ENCODE measurements at places on chromosomes 4 and X.

DNA sequence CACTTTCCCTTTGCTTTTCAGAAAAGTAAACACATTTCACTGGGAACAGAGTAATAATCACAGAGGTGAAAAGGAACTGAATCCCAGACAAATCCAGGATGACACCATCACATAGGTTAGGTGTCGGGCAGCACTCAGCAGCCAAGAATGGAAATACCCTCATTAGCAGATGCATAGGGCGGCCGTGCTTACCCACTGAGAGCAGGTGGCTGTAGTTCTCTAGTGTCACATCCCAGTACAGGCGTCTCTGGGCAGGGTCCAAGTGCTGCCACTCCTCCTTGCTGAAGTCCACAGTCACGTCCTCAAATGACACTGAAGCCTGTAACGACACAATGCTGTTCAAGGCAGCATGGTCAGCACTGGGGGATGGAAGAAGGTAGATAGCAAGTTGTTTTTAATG lies 26.9 kb downstream of the ZNF41 start:
- no peak for DNase-seq

DNA sequence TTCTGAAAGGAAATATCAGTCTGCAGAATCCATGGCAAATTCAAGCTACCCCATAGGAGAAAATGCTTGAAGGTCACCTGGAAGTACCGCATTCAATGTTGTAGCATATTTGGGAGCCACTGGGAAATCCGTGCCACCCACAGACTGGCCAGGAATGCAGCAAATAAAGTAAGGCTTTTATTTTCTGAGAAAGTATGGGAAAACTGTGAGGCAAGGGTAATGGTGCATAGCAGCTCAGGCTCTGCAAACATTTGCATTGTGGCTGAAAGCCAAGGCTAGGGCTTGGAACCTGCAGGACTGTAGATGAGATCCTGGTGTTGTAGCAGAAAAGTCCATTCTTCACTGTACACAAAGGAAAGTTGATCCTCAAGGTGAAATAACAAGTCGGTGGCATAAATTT lies 450.9 kb upstream of the NR3C2 start:
- DNase-seq: no peak

DNA sequence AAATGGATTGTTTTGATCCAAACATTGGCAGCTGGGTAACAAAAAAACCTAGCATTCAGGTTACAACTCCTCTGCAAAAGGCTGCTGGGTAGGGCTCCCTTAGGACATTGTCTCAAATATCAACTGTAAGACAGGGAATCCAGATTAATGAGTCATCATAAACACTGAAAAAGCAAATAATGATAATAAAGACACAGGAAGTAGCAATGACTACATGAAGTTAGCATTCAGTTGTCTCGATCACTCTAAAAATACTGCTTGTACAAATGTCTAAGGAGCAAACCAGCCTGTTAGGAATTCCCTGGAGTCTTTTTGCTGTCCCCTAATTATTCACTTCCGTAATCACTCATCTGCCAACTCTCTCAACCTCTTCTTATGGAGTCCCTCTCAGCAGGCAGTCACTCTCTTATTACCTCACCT lies 259.2 kb downstream of the GPC3 start:
- no peak for DNase-seq

DNA sequence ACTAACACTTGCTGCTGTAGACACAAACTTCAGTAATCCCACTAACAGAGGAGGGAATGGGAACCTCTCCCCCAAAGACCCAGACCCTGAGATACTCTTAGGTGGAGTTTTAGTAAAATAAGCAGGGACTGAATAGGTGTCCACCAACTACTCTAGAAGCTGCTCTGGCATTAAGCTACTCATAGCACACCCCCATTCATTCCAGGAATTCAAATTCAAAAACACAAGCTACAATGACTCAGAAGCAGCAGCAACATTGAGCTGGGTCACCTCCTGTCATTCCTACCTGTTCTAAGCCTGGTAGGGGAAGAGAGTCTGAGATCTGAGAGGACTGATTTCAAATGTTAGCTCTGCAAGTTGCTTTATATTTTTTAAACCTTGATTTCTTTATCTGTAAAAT lies 135.4 kb upstream of the FRMPD4 start:
- DNase-seq: no peak

DNA sequence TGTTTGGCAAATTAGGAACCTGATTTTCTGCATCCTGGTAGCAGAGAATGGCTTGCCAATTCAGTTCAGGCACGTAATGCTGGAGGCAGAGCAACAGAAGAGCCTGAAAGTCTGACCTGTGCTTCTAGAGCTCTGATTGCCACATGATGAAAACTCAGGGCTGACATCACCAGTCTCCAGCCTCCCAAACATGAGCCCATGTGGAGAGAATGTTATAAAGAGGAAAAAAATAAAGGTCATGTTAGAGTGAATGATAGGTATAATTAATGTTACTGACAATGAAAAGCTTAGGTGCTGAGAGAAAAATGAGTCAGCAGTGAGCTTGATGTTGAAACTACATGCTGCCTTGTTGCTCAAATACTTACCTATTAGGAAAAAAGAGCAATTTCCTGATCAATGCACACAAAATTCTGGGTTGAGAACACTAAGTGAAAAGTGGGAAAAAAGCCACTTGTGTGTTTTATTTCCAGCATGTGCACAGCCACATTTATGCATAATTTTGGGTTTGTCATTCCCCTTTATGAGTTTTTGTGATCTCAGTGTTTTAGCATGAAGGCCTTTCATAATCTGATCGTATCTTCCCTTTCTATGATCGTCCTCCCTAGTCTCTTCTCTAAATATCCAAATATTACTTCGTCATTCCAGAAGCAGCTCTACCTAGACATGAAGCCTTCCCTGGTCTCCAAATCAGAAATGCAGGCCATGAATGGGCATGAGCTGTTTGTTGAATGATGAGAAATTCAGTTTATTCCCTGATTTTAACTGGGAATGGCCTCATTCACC lies 113.3 kb upstream of the CPEB2 start:
- DNase-seq: no peak

- DNase-seq: no peak
Observed at GRCh38 chr4:169128902-169129301, 118.8 kb upstream of the CBR4 start.

- DNase-seq: no peak
Observed at GRCh38 chrX:12700745-12701144, 90.5 kb upstream of the PRPS2 start.

- DNase-seq: no peak
Observed at GRCh38 chrX:314049-314448, 4.5 kb downstream of the GTPBP6 start.

- DNase-seq: no peak
Observed at GRCh38 chr4:68176500-68176899, 46.8 kb upstream of the TMPRSS11F start.

All from NCI-H1694 (cell line).